ENCODE measurements at places on chromosomes 2 and 18.

DNA sequence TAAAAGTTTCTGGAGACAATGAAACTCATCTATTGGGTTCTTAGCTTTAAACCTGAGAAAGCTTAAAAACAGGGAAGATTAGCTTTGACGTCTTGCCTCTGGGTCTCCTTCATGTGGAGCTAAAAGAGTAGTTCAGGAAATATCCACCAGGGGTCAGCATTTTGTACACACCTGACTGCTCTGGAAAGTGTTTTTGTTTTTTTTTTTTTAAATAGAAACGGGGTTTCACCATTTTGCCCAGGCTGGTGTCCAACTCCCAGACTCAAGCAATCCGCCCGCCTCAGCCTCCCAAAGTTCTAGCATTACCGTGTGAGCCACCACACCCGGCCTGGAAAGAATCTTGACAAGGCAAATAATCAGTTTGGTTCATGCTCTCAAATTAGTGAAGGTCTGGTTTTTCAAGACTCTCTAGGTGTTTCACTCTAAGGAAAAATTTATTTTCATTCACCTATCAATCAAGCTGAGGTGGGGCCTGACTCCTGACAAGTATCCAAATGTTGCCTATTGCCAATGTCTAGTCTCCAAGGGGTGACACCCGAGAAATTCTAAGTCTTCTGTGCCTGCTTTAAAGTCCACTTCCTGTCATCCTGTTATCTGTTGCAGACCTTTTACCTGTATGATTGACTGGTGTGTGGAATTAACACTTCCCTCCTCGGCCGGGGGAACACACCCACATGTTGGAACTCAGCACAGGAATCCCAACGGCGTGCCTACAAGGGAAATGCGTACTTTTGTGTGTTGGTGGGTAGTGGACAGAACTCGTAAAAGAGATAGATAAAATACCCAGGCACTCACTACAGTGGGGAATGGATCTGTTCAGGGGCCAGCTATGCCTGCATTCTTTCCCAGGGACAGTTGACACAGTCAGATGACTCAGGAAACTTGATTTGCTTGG is 11.3 kb downstream of the IL1RN start:
- no peak for DNase-seq

DNA sequence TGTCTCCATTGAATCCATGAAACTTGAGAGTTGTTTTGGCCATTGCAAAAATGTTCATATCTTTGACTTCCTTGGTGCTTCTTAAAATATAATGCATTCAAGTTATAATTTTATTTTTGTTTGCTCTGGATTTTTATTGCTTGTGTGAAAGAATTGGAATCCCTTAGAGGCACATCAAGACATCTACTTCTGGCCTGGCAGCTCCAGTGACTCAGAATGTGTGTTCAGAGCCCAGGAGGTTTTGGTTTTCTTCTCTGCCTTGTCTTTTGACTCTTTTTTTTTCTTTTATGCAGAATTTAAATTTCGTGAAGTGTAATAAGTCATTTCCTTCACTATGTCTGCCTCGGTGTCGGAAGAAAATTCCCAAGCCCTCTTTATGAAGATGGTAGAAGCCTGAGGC is 180.2 kb downstream of the LTBP1 start:
- no peak for DNase-seq

GRCh38 chr18:46700066-46700824 is 43.2 kb upstream of the LOXHD1 start:
- no peak for DNase-seq

DNA sequence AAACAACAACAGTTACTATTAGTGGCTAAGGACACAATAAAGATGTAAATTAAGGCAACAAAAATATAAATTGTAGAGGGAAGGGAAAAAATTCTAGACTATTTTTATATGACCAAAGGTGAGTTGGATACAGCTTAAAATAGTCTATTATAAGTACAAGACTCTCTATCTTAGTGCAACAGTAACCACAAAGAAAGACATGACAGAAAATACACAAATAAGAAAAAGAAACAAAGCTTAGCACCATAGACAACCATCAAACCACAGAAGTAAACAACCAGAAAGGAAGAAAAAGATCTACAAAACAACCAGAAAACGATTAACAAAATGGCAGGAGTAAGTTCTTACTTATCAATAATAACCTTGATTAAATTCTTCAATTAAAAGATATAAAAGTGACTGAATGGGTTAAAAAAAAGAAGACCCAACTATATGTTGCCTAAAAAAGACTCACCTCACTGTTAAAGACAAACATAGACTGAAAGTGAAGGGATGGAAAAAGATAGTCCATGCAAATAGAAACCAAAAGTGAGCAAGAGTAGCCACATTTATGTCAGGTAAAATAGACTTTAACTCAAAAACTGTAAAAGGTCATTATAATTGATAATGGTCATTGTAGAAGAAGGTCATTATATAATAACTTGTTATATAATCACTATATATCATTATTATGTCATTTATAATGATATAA is 62.5 kb downstream of the USP40 start:
- DNase-seq: no peak

- DNase-seq: no peak
Measured at GRCh38 chr2:23624915-23625314, 239.9 kb downstream of the KLHL29 start.

DNA sequence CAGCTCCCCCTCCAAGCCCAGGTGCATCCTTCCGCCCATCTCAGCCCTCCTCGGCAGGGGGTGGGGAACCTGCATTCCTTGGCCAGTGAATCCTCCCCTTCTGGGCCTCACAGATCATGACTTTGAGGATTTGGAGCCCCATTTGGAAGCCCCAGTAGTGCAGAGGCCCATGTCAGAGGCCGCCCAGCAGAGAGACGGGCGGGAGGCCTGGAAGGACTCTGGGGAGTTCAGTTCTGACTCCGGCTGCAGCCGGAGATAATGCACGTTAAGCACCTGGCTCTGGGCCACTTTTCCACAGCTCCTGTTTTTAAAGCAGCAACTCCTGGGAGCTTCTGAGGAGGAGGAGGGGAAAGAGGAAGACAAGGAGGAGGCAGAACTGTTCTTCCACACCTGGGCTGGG is 14.9 kb downstream of the ATOH8 start:
- DNase-seq: no peak

DNA sequence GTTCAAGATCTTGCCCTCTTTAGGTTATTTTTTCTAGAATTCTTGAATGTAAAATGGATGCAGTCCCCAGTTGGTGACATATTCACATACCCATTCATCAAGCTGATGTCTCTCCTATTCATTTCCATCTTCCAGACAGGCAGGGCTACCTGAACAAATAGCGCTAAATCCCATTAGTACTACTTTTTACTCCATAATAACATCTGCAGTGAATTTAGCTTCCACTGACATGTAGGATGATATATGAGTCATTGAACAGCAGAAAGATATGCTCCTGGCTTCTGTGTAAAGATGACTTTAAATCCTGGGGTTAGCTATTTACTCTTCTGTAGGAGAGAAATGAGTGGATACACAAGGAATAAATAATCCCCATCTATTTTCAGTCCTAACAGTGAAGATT is 194.7 kb downstream of the RND3 start:
- no peak for DNase-seq

- DNase-seq: no peak
Measured at GRCh38 chr18:5175378-5175777, 21.7 kb downstream of the AKAIN1 start.

- no peak for DNase-seq
Measured at GRCh38 chr2:47479863-47480262, 76.9 kb downstream of the MSH2 start.

DNA sequence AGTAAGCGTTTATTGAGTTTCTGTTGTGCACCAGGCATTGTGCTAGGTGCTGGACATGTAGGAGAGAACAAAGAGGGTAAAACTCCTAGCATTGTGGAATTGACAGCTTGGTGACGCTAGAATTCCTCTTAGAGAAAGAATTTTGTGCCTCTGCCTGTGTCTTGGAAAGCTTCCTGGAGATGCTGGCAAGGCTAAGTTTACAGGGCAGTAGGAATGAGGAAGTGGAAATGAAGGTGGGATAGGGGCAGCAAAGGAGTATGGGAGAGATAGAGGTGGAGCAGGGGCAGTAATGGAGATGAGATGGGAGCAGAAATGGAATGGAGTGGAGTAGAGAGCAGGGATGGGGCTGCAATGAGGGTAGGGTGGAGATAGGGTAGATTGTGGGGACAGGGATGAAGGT is 29.8 kb downstream of the GPR39 start:
- no peak for DNase-seq
